ENCODE measurements at places on chromosomes 2 and 18. TPM values are rescaled to one million over a fixed set of nuclear protein-coding genes. Genes with fewer than 3 reads are reported as not detected.

The KIF5C gene
- 1.1 TPM for polyA plus RNA-seq

The GRB14 gene
- polyA plus RNA-seq, result not detected

The PDE6D gene
- polyA plus RNA-seq, result 62.2 TPM

The DNER gene
- not detected for polyA plus RNA-seq

The ALLC gene
- polyA plus RNA-seq, result not detected

The PLGLB1 gene
- not detected for polyA plus RNA-seq

The LOXL3 gene
- polyA plus RNA-seq, result 0.22 TPM

The FAM124B gene
- 1.4 TPM for polyA plus RNA-seq

DNA sequence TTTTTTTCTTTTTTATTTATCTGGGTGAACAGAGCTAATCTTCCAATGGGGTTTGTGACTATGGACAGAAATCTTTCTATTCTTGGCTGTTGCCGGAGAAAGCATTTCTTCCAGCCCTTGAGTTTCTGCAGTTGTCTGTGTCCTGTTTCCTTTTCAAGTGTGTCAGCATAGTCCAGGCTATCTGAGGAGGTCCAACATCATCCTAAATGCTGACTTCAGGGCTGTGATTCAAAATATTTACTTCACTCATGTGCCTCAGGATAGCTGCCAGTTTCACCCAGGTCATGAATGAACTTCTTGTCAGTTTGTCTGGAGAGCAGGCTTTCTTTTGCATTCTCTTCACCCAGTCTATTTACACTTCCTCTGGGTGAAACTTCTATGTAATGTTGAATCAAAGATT, 27.9 kb downstream of the ITGAV start:
- no peak overlapping the region for H3K27ac ChIP-seq
- no peak overlapping the region for H3K4me3 ChIP-seq
- DNase-seq, result no peak
- H3K27me3 ChIP-seq, result no peaks in the 10 kb centered on the region

DNA sequence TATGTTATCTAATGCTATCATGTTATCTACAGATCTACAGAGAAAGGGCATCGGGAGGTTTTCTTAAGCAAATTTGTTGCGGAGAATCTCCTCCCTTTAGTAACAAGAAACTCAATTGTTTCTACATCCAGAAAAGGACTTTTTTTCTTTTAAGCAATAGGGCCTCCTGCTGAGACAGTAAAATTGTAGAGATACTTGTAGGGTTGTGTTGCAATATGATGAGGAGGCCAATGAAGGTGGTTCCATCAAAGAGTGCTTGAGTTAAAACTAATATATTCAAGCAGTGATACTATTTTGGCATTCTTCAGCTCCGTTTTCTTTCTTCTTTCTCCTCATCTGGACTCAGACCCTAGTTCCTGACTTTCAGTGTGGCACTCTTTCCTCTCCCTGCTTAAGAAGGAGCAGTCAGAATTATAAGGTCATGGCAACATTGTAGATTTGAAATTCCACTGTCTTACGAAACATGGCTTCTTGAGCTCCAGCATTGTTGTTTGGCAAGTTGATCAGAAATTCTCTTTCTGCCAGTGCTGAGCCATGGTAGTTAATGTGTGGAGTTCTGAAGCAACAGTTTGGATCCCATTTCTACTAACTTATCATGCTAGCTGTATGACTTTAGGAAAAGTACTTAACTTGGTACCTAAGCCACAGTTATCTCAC, 202.0 kb upstream of the SLC14A2 start:
- no peaks in the 10 kb centered on the region for H3K4me1 ChIP-seq
- DNase-seq, result no peak
- peaks cover 4% of the 10 kb centered on the region for H3K27me3 ChIP-seq
- no peaks in the 10 kb centered on the region for H3K36me3 ChIP-seq

DNA sequence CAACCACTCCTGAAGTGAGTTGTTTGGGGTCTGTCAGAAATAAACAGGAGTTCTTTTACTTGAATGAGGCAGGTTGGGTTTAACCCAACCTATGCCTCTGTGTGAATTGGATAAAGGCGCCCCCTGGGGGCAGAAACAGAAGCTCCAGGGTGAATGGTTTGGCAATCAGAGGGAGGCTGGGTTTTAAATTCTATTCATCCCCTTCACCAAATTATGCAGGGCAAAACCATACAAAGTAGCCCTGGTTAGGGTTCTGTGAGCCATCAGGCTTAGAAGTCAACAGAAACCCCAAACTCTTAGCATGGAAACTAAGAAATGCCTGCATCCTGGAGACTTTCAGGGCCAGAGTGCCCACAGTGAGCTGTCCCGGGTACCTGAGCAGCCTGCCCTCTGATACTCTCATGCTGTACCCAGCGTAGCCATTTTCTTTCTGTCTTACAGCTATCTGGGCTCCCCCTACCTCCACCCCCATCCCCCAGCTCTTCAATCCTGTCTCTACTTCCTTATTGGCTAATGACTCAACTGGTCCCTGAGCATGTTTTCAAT, 241.5 kb downstream of the ICOS start:
- no peaks in the 10 kb centered on the region for H3K36me3 ChIP-seq
- peaks cover 3% of the 10 kb centered on the region for H3K27me3 ChIP-seq
- no peak overlapping the region for H3K4me3 ChIP-seq
- H3K4me1 ChIP-seq, result no peaks in the 10 kb centered on the region
- DNase-seq, result peak; percentile 55
- H3K27ac ChIP-seq, result no peak overlapping the region

- no peak for DNase-seq
- no peak overlapping the region for H3K4me3 ChIP-seq
- H3K36me3 ChIP-seq, result no peaks in the 10 kb centered on the region
Observed at GRCh38 chr2:34332813-34333212, 733.7 kb upstream of the FAM98A start.

- H3K4me3 ChIP-seq, result no peak overlapping the region
- peaks cover 4% of the 10 kb centered on the region for H3K27me3 ChIP-seq
- no peak for DNase-seq
- no peaks in the 10 kb centered on the region for H3K36me3 ChIP-seq
- H3K27ac ChIP-seq, result no peak overlapping the region
- no peaks in the 10 kb centered on the region for H3K4me1 ChIP-seq
Observed at GRCh38 chr18:4208366-4208765, 246.7 kb downstream of the DLGAP1 start.

GRCh38 chr2:230184727-230185578, 34.8 kb downstream of the SP110 start:
- no peak overlapping the region for H3K4me3 ChIP-seq
- H3K27ac ChIP-seq, result no peak overlapping the region
- no peaks in the 10 kb centered on the region for H3K27me3 ChIP-seq
- peaks cover 33% of the 10 kb centered on the region for H3K36me3 ChIP-seq
- peaks cover 13% of the 10 kb centered on the region for H3K4me1 ChIP-seq

GRCh38 chr2:218583983-218584850, 15.6 kb downstream of the CNOT9 start:
- DNase-seq, result no peak
- H3K4me1 ChIP-seq, result peaks cover 3% of the 10 kb centered on the region
- H3K36me3 ChIP-seq, result peaks cover 49% of the 10 kb centered on the region
- H3K27ac ChIP-seq, result peak overlapping the region; percentile 0

- H3K27ac ChIP-seq, result peak overlapping the region; percentile 88
- DNase-seq, result no peak
- H3K4me1 ChIP-seq, result peaks cover 68% of the 10 kb centered on the region
- peaks cover 7% of the 10 kb centered on the region for H3K36me3 ChIP-seq
- H3K4me3 ChIP-seq, result no peak overlapping the region
- no peaks in the 10 kb centered on the region for H3K27me3 ChIP-seq
Observed at GRCh38 chr2:201152517-201152916, 30.4 kb upstream of the CASP10 start.
